ENCODE measurements at places on chromosomes 3 and 15. TPM values are rescaled to one million over a fixed set of nuclear protein-coding genes. Genes with fewer than 3 reads are reported as not detected.

CCR8 gene
- total RNA-seq, result not detected

SLC24A5 gene
- total RNA-seq, result not detected

CRELD1 gene
- total RNA-seq, result 27.0 TPM

MNS1 gene
- total RNA-seq, result 2.9 TPM

GPR62 gene
- total RNA-seq, result not detected

LSMEM2 gene
- not detected for total RNA-seq

CLDND1 gene
- 158 TPM for total RNA-seq

ARPIN gene
- 20.1 TPM for total RNA-seq

RGMA gene
- 21.6 TPM for total RNA-seq

SOX2 gene
- 2.9 TPM for total RNA-seq

DNA sequence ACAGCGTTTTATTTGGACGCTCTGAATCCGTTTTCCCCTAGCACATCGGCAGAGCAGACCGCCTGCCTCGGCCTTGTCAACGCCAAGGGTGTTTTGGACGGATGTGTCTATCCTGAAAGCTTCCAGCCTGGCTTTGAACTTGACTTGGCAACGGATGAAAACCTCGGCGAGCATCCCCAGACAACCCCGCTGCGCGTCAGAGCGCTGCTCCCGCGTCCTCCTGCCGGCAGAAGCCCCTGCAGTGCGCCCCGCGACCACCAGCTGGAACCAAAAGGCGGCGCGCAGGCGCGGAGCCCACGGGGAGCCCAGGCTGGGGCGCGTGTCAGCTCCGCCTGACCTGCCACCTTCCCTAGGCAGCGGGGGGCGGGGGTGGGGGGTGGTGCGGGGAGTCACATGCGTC lies 26.2 kb upstream of the ARL8B start:
- no peak for DNase-seq

- DNase-seq, result no peak
These were observed 29.4 kb downstream of the AADAC start for GRCh38 chr3:151843275-151843674.

DNA sequence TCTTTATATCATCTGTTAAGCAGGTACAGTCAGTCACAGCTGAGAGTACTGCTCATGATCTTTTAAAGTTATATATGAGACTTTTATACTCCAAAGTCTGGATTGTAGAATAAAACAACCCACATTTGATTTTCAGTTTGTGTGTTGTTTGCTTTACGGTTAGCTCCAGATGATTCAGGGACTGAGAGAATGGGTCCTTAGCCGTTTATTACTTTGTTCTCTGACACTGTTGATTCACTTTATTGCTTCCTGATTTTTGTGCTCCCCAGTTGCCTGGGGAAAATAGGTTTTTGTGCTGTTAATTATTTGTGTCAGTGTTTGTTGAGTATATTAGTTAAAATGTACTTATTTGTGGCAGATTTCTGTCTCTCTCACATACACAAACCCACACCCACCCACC lies 8.6 kb upstream of the EBLN2 start:
- DNase-seq, result no peak

DNA sequence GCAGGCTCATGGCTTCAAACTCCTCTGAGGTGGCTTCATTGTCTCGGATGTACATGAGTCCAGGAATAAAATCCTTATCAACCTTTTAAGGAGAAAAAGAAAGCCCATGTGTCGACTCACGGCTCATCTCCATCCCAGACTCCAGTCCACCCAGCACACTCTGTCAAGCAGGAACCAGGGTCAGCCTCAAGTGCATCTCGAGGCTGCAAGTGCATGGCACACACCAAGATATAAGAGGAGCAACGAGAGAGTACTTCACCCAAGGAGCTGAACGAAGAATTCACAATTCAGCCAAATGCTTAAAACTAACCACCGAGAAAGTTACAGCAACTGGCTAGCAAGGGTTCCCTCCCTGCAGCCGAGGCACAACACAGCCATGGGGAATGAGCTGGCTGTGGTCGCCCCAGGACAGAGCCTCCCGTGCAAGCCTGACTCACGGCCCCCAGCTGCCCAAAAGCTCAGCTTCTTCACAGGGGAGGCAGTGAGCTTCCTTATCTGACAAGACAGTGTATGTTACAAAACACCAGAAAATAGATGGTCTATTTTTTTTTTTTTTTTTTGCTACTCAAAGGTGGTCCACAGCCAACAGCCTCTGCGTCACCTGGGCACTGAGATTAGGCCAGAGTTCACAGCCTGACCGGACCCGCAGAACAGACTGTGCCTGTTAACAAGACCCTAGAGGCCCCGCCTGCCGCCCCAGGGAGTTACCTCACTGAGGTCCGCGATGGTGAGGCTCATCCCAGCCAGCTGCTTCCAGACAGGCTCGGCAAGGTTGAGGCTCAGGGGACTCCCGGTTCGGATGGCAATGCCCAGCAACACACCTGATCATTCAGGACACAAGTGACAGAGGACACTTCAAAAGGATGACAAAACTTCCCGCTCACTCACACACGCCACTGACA lies 15.9 kb upstream of the OCA2 start:
- DNase-seq, result no peak

GRCh38 chr3:124802702-124803101 lies 72.5 kb downstream of the UMPS start:
- no peak for DNase-seq

GRCh38 chr3:127084401-127084990 lies 101.6 kb downstream of the PLXNA1 start:
- DNase-seq, result no peak

GRCh38 chr3:95197661-95198060 lies 1134.8 kb downstream of the NSUN3 start:
- DNase-seq, result no peak

DNA sequence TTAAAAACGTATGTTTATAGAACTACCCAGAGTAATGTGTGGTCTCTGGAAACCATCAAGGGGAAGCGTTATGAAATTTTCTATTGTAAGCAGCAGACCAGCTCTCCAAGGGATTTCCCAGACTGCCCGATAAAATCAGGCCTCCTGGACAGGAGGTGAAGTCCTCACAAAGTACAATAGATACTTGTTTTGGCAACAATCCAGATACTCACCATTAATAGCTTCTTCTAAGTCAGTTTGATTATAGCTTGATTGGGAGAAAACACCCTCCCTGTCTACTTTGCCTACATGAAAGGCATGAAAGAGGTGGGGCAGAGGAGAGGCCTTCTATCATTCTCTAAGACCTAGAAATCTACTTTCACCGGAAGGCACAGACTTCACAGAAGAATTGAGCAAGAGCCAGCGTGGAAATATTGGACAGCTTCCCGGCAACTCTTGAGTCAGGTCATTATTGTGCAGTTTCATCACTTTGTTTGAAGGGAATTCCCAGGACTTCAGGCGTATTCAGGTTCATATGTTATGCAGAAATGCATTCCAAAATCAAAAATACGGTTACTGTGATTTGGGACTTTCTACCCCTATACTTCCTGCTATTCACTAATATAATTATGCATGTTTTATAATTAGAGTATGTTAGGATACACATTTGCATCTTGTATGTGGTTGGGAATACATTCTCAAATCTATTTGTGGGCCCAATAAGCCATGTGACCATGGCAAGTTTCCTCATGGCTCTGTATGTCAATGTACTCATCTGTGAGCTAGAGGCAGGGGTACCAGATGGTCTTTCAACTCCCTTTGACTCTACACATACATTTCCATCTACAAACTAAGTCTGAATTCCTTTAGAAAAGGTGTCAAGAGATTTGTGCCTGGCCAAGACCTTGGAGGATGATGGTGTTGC lies 103.5 kb downstream of the CD47 start:
- no peak for DNase-seq

DNA sequence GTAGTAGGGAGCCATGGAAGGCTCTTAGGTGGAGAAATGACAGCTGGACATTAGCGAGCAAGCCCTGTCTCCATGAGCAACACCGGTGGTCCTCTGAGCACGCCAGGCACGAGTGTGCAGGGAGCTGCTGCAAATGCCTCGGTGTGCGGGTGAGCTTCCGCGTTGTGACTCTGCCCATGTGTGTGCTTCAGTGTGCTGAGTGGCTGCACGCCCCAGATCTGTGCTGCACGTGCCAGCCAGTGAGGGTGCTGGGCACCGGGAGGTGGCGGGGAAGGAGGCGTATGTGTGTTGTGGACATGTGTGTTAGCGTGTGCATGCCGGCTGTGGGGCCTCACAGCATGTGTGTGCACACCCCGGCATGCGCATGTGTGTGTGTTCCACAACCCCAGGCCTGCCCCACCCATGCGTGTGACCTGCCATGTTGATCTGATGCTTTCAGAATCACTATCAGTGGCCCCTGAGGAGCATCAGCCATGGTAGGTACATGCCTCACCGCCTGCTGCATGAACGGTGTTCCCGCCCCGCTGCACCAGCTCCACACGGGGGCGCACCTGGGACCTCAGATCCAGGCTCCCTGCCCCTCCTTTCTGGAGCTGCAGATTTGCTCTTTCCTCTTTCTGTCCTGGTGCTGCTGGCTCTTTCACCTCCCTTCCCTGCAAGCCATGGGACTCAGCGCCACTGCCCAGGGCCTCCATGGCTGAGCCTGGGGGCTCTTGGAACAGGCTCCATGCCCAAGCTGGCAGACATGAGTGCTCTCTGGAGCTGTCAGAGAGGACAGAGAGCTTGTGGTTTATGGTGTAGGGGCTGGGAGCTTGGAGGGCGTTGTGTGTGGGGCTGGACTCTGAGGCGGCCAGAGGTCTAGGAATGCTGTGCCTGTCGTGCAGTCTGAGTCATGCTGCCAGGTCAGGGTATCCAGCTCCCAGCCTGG lies 169.4 kb downstream of the TBC1D2B start:
- DNase-seq, result peak; percentile 93

DNA sequence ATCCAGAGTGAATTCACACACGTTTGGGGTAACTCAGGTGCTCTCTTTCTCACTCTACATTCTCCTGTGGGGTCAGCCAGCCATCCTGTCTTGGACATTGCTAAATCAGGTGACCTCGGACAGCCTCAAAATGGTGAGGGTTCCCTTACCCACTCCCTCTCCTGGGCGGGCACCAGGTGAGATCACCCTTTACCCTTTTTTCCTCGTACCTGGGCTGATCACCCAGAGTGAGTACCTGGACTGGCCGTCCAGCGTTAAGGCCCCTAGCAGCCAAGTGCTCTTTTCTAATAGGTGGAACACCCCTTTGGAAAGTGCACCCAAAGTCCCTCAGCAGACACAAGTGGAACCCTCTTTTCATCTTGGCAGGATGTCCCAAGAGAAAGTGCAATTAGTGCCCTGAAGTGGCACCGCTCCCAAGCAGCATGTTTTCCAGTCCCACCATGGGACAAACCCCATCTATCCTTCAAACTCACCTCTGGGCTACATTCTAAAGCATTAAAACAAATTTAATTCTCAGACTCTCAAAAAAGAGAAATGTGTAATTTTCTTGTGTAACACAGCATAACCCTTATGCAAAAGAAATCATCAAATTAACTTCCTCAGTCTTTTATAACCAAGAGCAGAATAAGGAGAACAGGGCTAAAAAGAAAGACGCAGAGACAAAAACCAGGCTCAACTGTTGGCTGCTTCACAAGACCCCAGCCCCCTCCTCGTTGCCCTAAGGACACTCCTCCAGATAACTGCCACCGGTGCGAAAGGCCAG lies 20.7 kb downstream of the TRANK1 start:
- no peak for DNase-seq

- no peak for DNase-seq
These were observed 153.2 kb upstream of the MEF2A start for GRCh38 chr15:99412626-99413025.

GRCh38 chr15:69760890-69761568 lies 308.4 kb downstream of the RPLP1 start:
- DNase-seq, result peak; percentile 87

- DNase-seq, result no peak
These were observed 272.3 kb downstream of the UBE2E2 start for GRCh38 chr3:23475446-23475845.

- no peak for DNase-seq
These were observed 144.7 kb upstream of the IQSEC1 start for GRCh38 chr3:13217736-13218540.

DNA sequence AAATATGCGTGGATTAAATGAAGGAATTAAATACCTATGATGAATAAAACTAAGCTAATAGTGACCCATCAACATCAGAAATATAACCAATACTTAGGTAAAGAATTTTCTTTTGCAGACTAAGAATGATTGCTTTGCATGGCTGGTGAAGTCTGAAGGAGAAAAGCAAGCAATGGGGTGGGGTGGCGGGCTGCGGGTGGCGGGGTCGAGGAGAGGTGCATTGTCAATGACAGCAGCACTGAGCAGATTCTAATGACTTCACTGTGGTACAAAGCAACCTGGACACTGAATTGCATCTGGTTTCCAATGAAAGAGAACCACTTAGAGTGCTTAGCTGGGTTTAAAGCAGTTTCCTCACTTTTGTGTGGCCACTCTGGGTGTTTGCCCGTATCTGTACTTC lies 171.5 kb upstream of the IL12A start:
- no peak for DNase-seq

DNA sequence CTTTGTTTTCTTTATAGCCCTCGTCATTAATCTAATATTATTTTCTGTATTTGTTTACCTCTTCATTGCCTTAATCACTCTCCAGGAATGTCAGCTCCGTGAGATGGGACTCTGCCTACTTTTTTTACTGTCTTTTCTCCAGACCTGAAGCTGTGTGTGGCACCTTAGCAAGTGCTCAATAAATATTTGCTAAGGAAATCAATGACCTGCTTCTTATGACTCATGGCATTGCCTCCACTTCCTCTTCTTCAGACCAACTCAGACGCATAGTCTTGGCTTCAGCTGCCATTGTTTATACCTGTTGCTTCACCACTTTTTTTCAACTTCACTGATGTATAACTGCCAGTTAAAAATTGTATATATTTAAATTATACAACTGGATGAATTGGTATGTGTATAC lies 218.5 kb upstream of the CMC1 start:
- DNase-seq, result no peak

- no peak for DNase-seq
These were observed 3.1 kb upstream of the PLOD2 start for GRCh38 chr3:146164071-146164470.

DNA sequence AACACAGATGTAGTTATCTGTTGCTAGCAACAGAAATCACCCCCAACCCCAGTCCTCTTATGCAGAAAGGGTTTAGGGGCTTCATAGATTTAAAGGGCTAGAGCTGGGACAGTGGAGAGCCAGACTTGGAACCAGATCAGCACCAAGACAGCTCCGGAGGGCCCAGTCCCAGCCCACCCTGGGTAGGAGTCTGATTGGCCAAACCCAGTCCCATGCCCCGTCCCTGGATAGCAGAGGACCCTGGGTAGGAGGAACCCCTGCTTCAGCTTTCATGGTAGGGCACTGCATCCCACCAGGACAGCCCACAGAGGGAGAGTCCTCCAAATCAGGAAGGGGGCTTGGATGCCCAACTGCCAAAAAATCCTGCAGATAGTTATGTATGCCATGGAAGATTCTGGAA lies 103.0 kb downstream of the CORO2B start:
- DNase-seq, result no peak

GRCh38 chr3:2205692-2206091 lies 107.0 kb downstream of the CNTN4 start:
- no peak for DNase-seq

DNA sequence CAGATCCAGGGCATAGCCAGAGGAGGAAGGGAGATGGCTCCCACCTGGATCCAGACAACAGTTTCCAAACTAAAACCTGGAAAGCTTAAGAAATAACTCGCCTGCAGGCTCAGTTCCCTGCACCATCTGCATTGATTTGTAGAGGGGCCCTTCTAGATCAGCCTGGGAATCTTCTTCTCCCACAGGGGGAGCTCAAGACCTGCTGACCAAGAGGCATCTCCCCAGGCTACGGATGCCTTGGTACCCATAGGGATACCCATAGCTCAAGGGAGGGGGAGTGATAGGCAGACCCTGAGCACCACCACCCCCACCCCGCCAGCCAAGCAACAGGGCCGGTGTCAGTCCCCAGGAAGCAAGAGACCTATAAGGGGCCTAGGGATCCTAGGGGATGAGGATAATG lies 28.0 kb upstream of the DCLK3 start:
- no peak for DNase-seq

GRCh38 chr15:68666812-68667450 lies 88.1 kb downstream of the CORO2B start:
- no peak for DNase-seq

Measured in vagina (tissue), 2 donors.